ENCODE measurements at places on chromosomes 4 and X.
A peak's percentile ranks its signal among the peaks of the same experiment; 100 is the strongest.

DNA sequence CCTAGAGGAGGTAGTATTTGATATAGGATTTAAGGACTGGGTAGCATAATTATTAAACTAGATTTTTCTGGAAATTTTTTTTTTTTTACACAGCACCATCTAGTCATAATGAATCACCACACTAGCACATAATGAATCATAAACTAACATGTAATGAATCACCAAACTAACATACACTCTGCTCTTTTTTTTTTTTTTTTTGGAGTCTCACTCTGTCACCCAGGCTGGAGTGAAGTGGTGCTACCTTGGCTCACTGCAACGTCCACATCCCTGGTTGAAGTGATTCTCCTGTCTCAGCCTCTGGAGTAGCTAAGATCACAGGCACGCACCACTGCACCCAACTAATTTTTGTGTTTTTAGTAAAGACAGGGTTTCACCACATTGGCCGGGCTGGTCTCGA lies 92.5 kb downstream of the FAM13A start:
- no peak for DNase-seq

GRCh38 chr4:133550436-133550835 lies 401.3 kb downstream of the PCDH10 start:
- DNase-seq: no peak

GRCh38 chr4:112853662-112854256 lies 195.7 kb upstream of the ANK2 start:
- no peak for DNase-seq

- DNase-seq: no peak
Observed at GRCh38 chr4:101089168-101089567, 258.2 kb downstream of the PPP3CA start.

GRCh38 chrX:154021131-154021611 lies 1.5 kb upstream of the IRAK1 start:
- no peak for DNase-seq

- no peak for DNase-seq
Observed at GRCh38 chrX:85109235-85109634, 105.6 kb downstream of the APOOL start.

- no peak for DNase-seq
Observed at GRCh38 chrX:37783305-37783704, 3.4 kb downstream of the CYBB start.

DNA sequence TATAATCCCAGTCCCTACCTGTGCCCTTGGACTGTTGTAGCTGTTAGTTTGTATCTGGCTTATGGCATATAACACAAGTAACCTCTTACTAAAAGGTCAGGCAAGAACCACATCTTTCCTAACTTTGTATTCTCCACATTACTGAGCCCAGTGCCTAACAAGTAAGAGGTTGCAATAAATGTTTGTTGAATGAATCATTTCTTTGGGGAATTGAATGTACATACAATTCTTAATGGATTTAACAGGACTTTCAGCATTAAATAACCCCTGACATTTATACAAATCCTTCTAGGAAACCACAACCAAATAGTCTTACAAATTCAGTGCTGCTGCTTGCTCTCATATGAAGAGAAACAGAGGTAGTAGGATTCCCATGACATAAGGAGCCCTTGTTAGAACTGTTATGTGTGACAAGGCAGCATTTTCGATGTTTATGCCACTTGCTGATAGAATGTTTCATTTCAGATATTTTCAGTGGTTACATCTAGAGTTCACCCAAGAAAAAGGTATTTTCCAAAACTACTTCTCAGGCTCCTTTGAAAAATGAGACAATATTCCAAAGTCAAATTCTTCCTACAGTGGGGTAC lies 62.0 kb downstream of the MBNL3 start:
- no peak for DNase-seq

GRCh38 chr4:150251752-150252190 lies 173.5 kb downstream of the DCLK2 start:
- no peak for DNase-seq

DNA sequence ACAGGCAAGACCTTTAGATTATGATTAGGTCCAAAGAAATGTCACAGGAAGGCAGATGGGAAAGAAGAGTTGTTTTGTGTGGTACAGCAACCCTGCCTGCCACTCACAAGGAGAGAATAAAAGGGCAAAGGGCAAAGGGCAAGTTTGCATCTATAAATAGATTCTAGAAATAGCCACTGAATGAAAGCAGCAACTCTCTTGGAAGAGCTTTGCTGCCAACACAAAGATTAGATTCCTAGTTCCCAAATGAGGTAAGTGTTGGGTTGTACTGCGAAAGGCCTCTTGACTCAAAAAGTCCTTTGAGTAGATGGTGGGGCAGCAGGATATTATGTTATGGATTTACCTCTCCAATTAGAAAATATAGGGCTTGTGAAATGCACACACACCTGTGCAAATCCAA lies 61.2 kb downstream of the MOSPD2 start:
- no peak for DNase-seq

DNA sequence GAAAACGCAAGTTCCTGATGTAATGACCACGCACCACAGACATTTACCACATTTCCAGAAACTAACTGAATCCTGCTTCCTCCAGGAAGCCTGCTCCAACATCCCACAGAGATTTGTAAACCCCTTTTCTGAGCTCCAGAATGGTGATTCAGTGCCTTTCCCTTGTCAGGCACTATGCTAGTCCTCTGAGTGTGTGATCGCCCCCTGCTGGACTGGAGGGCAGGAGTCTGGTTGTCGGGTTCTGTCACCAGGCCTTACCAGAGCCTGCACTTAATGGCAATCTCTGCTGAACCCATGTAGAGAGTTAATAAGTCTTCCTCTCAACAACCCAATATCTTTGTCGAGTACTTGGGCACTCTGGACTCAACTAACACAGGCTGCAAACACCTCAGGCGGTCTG lies 14.5 kb upstream of the KDM5C start:
- peak; percentile 31 for DNase-seq

DNA sequence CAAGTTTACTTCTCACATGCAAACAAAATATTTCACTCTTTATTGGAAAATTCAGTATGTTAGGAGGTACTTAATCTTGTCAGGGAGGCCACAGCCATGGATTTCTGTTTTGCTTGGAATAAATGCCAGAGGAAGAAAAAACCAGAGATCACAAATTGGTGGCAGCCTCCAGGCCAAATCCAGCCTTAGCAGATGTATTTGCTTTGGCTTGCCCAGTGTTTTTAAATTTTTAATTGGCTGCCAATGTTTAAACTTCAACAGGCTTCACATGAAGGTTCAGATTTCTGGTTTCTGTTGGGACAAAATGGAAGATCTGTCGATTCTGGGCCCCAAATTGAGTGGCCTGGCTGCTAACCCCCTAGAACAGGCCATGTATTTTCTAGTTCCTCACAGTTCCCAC lies 19.2 kb downstream of the YY2 start:
- no peak for DNase-seq

GRCh38 chr4:30939069-30939468 lies 218.9 kb downstream of the PCDH7 start:
- no peak for DNase-seq

DNA sequence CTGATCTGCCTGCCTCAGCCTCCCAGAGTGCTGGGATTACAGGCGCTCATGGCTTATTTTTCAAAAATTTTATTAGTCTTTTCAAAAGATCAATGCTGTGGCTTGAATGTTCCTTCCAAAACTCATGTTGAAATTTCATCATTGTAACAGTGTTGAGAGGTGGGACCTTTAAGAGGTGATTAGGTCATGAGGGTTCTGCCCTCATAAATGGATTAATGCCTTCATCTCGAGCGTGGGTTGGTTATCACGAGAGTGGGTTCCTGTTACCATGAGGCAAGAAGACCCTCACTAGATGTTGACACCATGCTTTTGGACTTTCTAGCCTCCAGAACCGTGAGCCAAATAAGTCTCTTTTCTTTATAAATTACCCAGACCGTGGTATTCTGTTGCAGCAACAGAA lies 30.3 kb downstream of the EIF2S3 start:
- DNase-seq: no peak

GRCh38 chrX:147800663-147801062 lies 111.1 kb upstream of the FMR1 start:
- no peak for DNase-seq

DNA sequence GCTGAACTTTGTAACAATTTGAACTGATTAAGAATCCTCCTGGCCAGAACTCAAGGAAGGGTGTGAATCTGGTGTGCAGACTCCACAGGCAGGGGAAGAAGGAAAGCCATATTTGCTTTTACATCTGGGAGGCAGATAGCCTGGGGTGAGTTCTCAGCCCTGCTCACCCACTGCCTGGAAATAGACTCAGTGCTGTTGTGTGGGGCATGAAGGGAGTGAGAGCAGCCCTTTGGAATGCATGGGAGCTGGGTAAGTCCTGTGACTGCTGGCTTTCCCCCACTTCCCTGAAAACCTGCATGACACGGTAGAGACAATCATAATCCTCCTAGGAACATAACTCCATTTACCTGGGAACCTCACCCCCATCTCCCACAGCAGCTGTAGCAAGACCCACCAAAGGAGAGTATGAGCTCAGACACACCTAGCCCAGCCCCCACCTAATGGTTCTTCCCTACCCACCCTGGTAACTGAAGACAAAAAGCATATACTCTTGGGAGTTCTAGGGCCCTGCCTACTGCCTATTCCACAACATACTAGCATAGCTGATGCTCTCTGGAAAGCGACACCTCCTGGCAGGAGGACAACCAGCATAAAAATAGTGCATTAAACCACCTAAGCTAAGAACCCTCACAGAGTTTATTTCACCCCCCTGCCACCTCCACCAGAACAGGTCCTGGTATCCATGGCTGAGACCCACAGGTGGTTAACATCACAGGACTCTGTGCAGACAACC lies 59.3 kb upstream of the UBQLN2 start:
- no peak for DNase-seq

GRCh38 chrX:24253469-24253868 lies 60.4 kb downstream of the SUPT20HL2 start:
- DNase-seq: no peak

- no peak for DNase-seq
Observed at GRCh38 chr4:82529322-82529721, 32.5 kb downstream of the TMEM150C start.

- no peak for DNase-seq
Observed at GRCh38 chrX:116170511-116170910, at the start of gene AGTR2. Gene AGTR2, plus strand, starts transcription at chrX:116170744. Its CDS starts 1,537 bp downstream, at chrX:116172281.

DNA sequence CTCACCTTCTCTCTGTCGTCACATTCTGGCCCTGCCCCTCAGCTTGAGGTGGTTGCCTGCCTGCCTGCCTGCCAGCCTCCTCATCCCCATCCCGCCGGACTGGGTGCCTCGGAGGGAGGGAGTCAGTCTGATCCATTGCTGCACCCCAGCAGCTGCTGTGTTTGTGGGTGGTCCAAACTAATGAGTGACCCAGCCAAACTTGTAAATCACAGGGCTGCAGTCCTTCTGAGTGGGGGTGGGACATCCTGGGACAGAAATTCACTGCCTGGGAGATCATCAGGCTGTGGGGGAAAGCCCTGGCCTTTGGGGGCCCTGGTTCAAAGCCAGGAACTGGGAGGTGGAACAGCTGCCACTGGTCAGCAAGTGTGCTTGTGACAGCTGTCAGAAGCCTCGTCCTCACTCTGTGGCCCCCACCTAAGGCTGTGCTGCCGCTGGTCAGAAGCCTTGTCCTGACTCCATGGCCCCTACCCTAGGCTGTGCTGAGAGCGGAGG lies 5.6 kb downstream of the GPR78 start:
- no peak for DNase-seq

DNA sequence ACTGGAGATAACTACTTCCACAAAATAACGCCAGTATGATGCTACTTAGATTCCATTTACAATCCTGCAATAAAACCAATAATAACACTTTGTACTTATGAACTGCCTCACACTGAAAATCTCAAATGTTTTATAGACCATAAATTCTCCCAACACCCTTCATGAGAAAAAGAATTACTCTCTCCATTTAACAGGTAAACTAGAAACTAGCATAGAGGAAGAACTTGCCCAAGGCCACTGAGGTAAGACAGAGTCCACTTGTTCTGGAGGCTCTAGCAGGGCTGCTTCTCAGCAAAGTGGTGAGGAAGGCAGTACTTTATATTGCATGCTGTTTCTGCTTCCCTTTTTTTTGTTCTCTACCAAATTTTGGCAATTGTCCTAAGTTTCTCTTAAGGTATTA lies 11.5 kb upstream of the BMP3 start:
- DNase-seq: no peak

DNA sequence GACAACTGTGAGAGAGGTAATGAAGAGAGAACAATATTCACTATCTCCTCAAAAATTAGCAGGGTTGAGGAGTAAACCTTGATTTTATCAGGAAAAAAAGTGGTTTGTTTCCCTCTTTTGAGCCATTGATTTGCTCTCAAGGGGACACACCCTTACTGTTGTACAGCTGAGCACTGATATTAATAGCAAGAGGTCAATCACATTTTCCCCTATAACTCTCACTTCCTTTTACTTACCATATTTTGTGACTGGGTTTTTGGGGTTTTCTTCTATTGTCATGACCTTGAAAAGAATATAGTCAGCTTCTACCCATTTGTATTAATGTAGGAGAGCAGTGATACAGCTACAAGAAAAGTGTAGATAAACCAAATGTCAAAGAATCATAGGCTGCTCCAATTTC lies 70.2 kb upstream of the LONRF3 start:
- DNase-seq: no peak

- no peak for DNase-seq
Observed at GRCh38 chrX:103681443-103681842, 5.1 kb downstream of the MORF4L2 start.
